Activated CD4-positive, alpha-beta T cell treated with anti-CD3 and anti-CD28 coated beads for 4 hours (primary cell): ENCODE measurements at places on chromosomes 6 and 20.

GRCh38 chr6:22667855-22668254 is 98.5 kb downstream of the HDGFL1 start:
- no peak for DNase-seq

DNA sequence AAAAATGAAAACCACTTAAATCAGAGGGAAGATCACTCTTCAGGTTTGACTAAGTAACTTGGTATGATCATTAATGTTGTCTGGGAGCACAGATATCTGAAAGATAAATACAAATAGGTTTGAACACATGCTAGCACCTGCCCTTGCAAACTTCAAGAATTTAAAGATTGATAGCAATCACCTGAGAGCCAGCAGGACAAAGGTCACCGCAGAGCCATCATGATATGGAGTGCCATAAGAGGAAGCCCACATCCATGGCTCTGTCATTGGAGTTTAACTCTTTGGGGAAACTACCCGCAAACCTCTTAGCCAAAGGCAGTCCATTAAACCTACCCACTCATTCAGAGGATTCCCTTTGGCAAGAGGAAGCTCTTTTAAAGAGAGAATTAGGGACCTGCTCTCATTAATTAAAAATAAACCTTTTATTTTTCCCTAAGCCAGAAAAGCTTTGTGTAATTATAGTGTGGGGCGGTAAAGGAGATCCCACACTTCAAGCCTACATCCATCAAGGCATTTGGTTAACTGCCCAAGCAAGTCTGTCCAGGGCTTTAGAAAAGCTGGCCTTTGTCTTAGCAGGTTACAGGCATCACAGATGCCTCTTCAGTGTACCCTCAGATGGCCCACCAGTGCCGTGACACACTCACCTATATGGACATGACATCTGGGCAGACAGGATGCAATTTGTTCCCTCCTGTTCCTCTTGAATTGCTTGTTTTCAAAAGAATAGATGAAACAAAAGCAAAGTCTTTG is 73.0 kb downstream of the SASH1 start:
- no peak for DNase-seq

DNA sequence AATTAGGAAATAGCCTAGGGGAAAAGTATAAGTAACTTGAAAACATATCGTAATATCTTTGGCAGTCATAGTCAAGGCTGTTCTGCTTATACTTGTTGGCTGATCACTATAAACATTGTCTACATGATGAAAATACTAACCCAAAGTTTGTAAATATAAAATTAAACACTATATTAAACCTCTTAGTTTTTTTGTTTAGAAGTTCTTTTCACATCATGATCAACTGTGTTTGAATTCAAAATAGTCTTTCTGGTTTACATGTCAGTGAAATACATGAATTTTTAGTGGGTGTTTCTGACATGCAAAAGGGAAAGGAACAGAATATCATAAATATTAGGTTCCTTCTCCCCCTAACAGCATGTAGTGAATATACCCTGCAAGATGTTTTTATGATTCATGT is 43.5 kb downstream of the ADGRG6 start:
- DNase-seq, result no peak

DNA sequence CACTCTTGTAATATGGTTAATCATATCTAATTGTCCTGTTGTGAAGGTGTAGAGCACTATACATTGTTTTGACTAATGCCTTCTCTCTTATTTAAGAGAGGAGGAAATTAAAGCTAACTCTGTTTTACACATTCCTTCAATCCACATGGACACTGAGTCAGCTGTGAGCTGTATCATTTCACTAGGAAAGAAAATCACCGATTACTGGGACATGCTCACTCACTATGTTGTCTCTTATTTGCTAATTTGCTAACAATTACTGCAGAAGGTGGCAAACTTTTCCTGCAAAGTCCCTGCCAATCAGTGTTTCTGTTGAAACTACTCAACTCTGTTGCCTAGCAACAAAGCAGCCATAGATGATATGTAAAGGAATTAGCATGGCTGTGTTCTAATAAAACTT is 98.2 kb downstream of the BCAS1 start:
- DNase-seq, result no peak

DNA sequence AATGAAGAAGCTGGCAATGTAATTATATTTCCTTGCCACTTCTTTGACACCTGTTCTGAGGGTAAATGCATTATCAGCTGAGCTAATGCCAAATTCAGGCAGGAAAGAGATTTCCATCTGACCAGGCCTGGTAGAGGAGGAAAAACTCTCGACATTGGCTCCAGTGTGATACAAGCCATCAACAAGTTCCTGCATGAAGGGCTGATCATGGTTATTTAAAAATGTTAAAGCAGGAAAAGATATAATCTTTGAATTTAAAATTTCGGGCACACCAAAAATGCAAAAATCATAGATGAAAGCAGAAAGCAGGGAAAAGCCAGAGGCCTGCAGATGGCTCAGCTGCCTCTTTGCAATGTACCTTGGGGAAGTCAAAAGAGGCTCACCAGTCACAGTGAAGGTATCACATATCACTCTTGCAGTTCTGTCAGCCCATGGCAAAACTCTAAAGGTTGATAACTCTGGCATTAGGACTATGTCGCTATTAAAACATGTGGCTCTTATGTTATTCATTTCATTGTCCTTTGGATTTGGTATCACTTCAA is 39.1 kb downstream of the LGSN start:
- no peak for DNase-seq

DNA sequence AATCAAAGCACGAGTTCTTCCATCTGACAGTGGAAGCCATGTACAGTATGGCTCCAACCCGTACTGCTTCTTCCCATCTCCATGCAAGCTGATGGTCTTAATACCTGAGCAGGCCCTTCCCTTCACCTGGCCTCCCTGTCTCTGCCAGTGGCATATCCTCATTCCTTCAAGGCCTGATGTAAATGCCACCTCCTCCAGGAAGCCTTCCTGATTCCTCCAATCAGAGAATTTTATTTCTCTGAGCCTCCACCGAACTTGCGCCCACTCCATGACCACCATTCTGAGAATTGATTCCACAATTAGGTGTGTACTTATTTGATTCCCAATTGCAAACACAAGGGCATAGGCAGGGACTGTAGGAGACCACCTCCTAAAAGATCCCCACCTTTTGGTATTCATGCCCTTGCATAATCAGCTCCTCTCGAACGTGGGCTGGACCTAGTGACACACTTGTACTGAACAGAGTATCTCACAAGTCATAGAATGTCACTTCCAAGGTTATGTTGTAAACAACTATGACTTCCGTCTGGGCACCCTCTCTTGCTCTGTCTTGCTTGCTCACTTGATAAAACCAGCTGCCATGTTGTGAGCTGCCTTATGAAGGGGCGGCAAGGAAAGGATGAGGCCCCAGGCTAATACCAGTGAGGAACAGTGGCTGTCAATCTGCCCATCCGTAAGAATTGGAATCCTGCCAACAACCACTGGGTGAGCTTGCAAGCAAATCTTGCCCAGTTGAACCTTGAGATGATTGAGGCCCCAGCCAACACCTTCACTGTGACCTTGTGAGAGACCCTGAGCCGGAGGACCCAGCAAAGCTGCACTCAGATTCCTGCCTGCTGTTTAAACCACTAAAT is 38.8 kb downstream of the CPNE5 start:
- DNase-seq, result no peak

GRCh38 chr6:50962213-50962759 is 143.6 kb downstream of the TFAP2B start:
- no peak for DNase-seq

GRCh38 chr6:116745176-116745575 is 20.3 kb downstream of the FAM162B start:
- DNase-seq, result no peak

- no peak for DNase-seq
These were observed 45.1 kb upstream of the TAGAP start for GRCh38 chr6:159089909-159090308.

DNA sequence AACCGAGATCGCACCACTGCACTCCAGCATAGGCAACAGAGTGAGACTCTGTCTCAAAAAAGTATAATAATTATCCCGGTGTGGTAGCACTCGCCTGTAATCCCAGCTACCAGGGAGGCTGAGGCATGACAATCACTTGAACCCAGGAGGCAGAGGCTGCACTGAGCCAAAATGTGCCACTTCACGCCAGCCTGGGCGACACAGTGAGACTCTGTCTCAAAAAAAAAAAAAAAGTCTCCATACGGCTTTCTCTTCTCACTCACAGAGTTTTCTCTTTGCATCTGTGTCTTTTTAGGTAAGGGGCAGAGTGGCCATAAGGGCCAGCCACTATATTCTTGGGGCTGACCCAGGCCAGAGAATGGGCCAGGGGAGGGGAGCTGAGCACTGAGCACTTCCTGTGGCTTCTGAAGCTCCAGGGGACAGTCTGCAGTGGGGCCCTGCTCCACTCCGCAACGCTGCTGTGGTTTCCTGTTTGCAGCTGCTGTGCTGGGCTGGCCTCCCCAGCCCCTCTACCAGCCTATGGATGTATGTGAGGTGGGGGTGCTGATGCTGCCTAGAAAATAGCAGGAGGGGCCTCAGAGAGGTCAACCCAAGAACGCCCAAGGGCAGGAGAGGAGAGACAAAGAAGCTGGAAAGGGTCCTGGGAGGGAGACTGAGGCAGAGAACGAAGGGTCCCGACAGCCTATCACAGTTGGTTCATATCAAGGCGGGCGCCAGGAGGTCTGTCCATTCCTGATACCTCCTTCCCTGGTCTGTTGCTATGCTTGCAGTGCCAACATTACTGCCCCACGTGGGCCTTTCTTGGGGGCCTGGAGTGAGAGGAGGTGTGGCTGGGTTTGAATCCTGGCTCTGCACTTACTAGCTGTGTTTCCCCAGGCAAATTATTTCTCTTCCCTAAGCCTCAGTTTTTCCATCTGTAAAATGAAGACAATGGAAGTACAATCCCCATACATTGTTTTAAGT is 16.0 kb downstream of the SLA2 start:
- peak; percentile 26 for DNase-seq

DNA sequence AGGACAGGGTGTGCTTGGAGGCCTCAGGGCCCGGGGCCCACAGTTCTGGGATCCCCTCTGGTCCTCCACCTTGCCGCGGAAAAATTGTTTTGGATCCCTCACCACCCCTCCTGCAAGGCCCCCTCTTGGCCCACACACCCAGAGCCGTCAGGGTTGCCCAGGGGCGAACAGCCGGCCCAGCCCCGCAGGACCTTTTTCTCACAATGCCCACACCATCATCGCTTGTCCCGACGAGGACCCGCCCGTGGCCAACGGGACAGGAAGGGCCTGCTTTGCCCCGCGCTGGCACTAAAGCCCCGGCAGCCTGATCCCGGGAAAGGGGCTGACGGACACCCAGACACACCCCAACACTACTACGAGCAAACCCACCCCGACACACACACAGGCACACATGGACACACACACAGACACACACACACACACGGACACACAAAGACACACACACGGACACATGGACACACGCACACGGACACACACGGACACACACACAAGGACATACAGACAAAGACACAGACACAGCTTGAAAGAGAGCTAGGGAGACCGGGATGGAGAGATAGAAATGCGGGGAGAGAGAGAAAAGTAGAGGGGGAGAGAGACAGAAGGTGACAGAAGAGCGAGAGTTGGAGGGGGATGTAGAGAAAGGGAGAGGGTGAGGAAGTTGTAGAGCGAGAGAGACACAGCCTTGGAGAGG is 1493.5 kb upstream of the DEFB115 start:
- DNase-seq, result no peak

DNA sequence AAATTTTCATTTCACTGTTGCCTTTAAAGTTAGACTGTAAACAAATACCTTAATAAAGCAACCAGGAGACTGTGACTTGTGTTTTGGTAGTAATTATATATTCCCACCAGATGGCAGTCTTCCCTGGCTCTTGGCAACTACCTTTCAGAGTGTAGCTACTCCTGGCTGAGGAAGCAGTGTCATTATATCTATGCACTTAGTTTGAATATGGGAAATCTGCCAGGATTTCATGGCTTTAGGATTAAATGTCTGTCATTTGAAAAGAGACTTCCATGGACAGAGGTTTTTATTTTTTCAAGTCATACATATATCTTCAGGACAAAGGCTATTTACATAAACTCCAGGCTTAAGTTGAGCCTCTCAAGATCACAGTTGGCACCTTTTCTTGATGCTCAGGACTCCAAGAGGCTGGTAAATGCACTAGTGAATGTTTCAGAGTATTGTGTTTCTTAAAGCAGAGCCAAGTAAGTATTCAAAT is 160.1 kb downstream of the C6orf58 start:
- peak; percentile 35 for DNase-seq

- DNase-seq, result no peak
These were observed 17.8 kb upstream of the IL22RA2 start for GRCh38 chr6:137191236-137191635.

DNA sequence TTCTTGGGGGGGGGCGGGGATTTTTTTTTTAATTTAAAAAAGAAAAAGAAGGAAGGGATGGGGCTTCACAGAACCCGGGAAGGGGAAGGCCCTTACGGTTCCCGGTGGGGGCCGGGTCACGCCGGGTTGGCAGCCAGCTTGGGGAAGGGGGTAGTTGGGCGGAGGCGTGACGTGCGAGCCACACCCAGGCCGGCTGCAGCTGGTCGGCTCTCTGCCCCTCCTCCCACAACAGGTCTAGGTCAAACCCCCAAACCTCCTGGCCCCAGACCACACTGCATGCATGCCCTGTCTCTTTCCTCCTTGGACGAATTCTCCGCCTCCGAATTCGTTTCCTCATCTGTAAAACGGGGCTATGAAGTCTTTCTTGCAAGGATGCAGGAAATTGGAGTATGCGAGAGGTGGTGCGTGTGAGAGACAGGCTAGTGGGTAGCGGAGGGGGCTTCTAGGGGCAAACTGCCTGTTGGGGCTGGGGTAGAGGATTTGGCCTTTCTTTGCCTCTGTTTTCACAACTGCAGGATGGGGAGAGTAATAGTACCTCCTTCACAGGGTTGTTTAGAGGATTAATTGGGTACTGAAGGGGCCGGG is 828 bp downstream of the HCK start:
- no peak for DNase-seq

DNA sequence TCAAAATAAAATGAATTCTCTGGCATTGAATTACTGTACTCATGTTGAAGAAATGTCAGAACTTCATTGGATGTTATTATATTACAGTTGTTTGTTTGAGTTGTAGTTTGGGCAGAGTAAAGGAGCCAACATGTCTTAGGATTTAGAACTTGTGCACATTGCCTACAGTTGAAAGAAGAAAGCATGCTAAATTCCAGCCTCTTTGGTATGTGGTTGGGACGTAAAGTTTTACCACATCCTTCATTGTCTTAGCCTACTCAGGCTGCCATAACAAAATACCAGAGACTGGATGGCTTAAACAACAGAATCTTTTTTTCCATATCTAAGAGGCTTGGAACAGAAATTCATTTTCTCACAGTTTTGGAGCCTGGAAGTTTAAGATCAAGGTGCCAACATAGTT is 42.4 kb downstream of the HFE start:
- DNase-seq, result no peak
